ENCODE measurements at places on chromosomes 4 and X. TPM values are rescaled to one million over a fixed set of nuclear protein-coding genes. Genes with fewer than 3 reads are reported as not detected.

- DNase-seq = no peak
These were observed 143.6 kb downstream of the ZAR1 start for GRCh38 chr4:48633657-48634056.

- DNase-seq = peak; percentile 27
These were observed 27.2 kb downstream of the NOP14 start for GRCh38 chr4:2935762-2936743.

DNA sequence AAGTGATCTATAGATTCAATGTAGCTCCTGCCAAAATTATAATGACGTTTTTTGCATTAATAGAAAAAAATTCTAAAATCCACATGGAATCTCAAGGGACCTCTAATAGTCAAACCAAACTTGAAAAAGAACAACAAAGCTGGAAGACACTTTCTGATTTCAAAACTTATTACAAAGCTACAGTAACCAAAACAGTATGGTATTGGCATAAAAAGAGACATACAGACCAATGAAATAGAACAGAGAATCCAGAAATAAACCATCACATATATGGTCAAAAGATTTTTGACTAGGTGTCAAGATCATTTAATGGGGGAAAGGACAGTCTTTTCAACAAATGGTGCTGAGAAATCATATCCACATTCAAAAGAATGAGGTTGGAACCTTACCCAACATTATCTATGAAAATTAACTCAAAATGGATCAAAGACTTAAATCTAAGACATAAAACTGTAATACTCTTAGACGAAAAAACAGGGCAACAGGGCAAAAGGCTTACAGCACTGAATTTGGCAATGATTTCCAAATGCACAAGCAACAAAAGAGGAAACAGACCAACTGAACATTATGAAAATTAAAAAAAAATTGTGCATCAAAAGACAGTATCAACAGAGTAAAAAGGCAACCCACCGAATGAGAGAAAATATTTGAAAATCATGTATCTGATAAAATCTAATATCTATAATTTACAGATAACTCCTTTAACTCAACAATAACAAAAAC, 3.9 kb downstream of the FBXO8 start:
- DNase-seq = no peak

DNA sequence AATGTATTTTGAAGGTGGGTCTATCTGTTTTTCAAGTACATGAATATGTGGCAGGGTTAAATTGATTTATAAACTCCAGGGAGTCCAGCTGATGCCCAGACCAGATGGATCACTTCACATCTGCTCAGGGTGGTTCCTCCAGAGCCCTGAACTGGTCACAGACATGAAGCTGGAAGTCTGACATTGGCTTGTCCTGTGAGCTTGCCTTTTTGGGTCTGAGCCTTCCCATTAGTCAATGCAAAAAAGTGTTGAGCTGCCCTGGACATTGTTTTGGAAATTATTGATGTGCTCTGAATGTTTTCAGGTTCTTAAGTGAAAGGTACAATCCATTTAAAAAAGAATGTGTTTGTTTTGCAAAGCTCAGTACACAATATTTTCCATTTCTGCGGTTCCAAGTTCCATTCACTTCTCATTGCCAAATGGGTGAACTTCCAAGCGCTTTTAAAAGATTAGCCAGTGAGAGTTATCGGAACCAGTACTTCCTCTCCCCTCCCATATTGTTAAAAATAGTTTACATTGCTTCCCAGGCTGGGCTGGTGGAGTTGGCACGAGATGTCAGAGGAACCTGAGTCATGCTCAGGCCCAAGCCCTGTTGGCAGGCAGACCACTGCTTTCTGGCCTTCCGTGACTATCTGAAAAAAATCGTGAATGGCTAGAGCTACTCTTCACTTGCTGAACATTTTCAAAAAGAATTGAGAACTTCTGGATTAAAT, 52.1 kb downstream of the PDGFRA start:
- peak; percentile 92 for DNase-seq

DNA sequence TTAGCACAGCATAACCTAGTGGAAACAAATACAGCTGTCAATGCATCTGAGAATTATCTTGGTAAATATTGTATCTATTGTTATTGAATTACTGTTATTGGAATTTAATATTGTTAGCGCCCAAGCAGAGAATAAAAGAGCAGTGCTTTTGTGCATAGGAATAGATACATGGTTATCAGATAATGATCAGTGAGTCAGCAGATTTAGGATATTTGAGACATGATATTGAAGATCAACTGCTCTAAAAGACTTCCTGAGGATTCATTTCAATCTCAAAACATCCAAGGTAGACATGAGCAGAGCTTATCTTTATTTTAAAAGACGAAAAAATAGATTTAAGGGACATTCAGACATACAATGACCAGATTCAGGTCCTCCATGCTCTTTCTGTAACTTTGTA, 10.6 kb upstream of the H2AZ1 start:
- DNase-seq = no peak

The LONRF3 gene
- 2.7 TPM for total RNA-seq

The TMEM271 gene
- not detected for total RNA-seq

The KIAA1210 gene
- total RNA-seq = 44.3 TPM

The ARMCX5 gene
- total RNA-seq = 2.2 TPM
